ENCODE measurements at places on chromosomes 3 and 15. TPM values are rescaled to one million over a fixed set of nuclear protein-coding genes. Genes with fewer than 3 reads are reported as not detected.

RGMA gene
- total RNA-seq, result 20.3 TPM

PCSK6 gene
- 9.2 TPM for total RNA-seq

ST8SIA2 gene
- total RNA-seq, result not detected

MST1 gene
- 9.1 TPM for total RNA-seq

SRGAP3 gene
- 1.7 TPM for total RNA-seq

APOD gene
- 388 TPM for total RNA-seq

MOBP gene
- total RNA-seq, result 0.19 TPM

ATP8B4 gene
- 13.8 TPM for total RNA-seq

DNA sequence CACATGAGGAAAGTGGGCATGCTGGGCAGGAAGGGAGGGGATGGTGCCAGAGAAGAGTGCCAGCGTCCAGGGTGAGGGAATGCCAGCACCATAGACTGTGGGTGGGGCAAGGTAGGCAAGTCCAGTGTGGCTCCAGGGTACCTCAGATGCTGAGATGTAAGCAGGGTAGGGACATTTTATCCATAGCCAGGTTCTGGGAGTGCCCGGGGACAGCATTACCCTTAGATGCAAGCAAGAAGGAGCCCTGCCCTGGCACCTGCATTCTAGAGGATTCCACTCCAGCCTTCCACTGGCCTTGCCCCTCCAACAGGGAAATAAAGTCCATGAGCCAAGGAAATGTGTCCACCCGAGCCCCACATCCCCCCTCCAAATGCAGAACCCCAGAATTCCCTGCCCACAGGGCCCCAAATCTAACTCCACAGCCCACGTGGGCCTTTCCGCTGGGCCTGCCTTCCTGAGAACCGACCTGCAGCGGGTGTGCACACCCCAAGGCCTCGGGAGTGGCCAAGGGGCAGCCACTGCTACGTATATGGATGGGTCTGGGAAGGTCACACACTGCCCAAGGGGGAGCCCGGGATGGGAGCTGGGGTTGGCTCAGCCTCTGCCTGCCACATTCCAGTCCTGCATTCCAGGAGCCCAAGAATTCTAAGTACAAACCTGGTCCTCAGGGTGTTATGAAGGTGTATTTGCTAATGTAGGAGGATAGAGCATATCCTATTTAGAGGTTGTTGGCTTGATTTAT is 20.3 kb upstream of the CYP11A1 start:
- DNase-seq, result no peak

- no peak for DNase-seq
Observed at GRCh38 chr3:68207327-68207726, 552.9 kb upstream of the SUCLG2 start.

DNA sequence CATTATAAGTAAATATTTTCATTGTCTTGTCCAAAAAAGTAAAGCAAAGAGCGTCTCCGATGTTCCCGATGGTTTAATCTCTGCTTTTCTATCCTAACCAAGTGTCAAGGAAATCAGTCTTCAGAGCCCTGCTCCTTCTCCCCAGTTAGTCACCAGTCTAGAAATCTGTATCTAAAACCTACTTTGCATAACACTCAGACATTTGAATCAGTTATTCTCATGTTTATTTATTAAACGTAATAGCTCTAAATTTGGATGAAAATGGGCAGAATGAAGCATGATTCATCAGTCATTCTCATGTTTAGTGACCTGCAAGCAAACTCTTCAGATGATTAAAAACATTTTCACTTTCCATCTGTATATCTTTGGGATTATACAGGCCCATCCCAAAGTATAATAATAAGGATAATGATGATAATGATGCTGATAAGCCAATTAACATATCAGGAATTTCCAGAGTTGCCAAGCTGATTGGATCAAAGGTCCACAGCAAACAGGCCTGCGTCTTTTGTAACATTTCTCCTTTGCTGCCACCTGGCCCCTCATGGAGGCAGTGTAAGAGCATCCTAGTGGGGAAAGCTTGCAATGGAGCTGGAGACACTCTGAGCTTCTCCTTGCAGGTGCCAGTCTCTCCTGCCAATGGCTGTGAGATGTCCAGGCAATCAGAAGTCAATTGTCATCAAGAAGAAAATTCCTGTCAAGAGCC is 273.9 kb downstream of the IGSF11 start:
- no peak for DNase-seq

GRCh38 chr3:50530001-50530970 is 26.9 kb upstream of the CACNA2D2 start:
- DNase-seq, result no peak

GRCh38 chr3:157201648-157202278 is 41.8 kb upstream of the CCNL1 start:
- no peak for DNase-seq

- DNase-seq, result no peak
Observed at GRCh38 chr3:193790086-193790990, 197.3 kb downstream of the OPA1 start.

- no peak for DNase-seq
Observed at GRCh38 chr3:141920701-141921100, 44.3 kb downstream of the ATP1B3 start.

- DNase-seq, result no peak
Observed at GRCh38 chr3:71062037-71062932, 521.2 kb downstream of the FOXP1 start.

DNA sequence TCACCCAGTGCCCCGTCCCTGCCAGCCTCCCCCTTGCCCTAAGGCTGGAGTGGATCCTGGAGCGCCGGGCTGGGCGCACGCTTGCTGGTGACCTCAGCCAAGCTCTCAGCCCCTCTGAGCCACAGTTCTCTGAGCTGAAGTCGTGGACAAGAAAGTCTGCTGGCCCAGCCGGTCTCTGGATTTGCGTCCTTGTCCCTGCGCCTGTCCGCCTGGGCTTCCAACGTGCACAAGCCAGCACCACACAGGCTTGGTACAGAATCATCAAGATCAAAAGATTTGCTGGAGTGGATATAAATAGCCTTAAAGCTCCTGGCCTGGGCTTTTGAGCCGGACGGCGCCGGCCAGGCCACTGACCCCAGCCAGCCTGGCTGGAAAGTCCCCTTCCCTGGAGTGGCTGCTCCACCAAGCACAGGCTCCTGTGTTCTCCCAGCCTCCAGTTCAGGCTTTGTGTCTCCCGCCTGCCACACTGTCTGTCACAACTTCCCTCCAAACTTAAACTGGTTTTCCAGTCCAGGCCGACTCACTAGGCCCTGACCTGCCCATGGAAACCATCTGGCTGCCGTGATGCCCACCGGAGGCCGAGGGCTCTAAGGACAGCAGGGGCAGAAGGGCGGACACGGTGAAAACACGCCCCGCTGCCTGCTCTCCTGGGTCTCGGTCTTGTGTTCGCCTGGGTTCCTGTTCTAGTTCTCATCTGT is 156.2 kb downstream of the NUP210 start:
- no peak for DNase-seq

DNA sequence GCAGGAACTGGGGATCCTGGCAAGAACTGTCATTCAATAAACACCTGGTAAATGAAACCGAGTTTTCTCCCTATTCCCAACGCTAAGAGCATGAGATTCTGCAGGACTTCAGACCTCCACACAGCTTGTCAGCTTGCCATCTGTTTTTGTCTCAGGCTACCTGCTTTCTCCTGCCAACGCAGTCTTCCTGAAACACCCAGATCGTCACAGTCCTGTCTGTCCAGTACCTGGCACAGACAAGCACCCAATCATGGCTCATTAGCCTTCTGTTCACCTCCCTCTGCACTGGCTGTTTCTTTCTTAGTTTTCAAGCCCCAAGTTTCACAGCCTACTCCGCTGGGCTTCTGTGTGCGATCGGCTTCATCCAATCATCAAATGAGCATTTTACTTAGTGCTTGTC is 5.0 kb downstream of the SLC12A8 start:
- DNase-seq, result no peak

- peak; percentile 85 for DNase-seq
Observed at GRCh38 chr15:60620708-60621107, 141.8 kb upstream of the ICE2 start.

DNA sequence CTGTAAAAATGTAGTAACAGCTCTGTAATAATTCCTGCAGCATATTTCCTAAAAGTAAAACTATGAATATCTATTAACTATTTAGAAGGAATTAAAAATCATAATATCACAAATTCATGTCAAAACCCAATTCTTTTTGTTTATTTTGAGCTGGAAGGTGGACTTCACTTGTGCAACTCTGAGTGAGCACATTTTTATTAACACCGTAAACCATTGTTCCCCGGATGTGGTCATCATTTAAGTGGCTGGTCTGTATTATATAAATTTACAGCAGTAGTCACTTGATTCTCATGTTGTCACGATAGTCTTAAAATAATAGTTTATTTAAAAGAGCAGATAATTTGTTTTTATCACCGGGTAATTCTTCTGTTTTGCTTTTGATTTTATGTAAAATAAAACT is 43.0 kb upstream of the UTS2B start:
- DNase-seq, result no peak

DNA sequence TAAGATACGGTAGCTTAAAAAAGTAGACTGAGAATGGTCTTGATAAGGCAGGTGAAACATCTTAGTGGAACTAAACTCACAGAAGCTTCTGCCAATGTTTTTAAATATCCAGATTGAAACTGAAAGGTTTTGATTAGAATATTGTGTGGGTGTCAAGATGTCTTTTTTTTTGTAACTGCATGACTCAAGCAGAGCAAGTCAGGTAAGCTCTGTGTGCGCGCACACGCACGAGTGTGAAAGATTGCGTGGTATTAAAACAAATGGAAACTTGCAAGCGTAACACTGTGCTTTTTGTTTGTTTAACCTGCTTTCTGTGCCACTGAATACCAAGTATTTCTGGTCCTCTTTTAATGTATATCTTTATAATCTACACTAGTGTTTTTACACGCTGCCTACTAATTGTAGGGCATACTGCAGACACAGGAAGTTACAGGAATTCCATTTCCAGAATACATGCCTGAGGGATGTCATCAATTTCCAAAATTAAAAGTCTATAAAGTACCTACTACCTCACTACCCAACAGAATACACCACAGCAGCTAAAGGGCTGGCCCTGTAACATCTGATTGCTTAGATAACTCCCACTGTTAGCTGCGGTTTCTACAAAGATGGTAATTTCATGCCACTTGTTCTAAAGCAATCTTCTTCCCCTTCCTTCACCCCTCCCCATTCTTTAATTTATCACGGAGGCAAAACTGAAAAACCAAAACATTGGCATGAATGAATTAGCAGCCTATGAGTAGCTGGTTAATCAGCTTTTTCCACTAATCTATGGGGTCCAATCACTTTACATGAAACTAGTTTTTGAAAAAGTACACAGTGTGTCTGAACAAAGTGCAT is 472.8 kb downstream of the SHQ1 start:
- DNase-seq, result no peak

GRCh38 chr3:31772272-31772671 is 208.8 kb downstream of the OSBPL10 start:
- DNase-seq, result no peak

GRCh38 chr3:99544786-99545281 is 93.6 kb upstream of the COL8A1 start:
- no peak for DNase-seq

DNA sequence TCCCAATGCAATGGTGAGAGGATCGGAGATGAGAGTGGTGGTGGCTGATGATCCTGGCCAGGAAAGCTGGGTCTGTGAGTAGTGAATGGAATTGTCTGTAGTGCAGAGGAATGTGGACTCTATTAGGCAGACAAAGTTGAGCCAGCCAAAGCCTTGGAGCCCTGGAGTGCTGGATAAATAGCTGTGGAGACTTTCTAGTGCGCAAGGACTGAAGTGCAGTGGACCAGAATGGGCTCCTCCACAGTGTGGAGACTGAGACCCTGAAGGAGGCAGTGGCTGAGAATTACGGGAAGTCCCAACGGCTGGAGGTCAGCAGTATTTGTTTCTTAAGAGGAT is 874 bp downstream of the ZNF662 start:
- no peak for DNase-seq

GRCh38 chr3:40192628-40193027 is 116.9 kb upstream of the EIF1B start:
- DNase-seq, result no peak

- no peak for DNase-seq
Observed at GRCh38 chr3:43732747-43733425, 42.1 kb downstream of the ABHD5 start.

DNA sequence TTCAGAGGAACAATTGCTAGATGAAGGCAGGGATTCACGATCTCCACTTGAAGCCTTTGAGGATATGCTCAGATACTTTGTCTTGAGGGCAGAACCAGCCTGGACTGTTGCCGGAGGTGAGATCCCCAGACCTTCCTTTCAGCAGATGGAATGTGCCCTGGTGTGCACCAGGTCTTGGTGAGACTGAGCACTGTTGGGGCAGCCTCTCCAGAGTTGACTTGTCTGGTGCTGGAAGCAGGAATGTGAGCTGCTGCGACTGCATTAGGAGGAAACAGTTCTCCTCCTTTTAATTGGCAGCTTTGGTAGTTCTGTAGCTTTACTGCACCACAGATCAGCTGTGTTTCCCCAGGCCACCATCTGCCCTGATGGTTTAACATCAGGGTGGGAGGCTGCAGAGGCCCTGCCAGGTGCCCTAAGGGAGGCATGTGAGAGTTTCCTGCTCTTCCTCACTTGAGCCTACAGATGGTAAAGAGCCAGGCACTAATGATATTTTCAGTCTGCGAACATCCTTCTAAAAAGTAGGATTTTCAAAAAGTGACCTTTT is 58.5 kb downstream of the CTDSPL start:
- no peak for DNase-seq

DNA sequence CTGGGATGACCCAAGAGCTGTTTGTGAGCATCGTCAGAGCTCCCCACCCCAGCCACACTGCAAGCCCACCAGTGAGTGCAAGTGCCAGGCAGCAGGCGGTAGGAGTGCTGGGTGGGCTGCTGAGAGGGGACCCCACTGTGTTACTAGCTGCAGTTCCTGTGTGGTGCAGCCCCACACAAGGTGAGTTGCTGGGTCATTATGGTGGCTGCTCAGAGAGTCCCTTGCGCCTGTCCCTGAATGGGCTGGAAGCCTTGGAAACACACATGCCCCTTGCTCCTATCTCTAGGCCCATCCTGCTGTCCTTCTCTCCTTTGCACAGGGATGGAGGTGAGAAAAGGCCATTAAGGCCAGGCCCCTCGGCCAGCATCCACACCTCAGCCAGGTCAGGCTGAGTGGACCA is 83.7 kb downstream of the SEC22A start:
- no peak for DNase-seq
